ENCODE measurements at places on chromosomes 16 and 17.

- no peak for DNase-seq
Observed at GRCh38 chr17:60908324-60908723, 230.7 kb downstream of the BCAS3 start.

DNA sequence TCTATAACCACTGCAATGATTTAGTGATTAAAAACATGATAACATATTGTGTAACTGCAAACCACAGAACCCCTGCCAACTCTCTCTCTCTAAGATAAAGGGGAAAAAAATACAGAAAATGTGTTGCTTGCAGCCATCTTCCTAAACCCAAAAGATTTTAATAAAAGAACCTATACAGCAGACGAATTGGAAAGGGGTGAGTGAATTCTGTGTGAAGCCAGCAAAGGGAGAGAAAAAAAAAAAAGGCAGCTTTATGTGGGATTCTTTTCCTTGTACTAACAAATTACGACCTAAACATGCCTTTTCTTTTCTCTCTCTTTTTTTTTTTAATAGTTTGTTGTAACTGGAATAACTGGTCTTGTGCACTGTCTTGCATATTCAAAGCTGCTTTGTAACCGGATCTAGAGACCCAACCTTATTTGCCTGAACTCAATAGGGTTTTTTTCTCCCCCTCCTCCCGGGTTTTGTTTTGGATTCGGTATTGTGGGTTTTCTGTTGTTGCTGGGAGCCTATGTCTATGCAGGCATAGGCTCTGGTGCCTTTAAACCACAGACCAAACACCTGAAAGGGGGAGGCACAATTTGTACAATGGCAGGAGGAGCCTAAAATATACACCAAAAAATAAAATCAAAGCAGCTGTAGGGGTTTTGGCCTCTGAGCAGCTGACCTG, 7.0 kb upstream of the ZFHX3 start:
- DNase-seq: no peak

DNA sequence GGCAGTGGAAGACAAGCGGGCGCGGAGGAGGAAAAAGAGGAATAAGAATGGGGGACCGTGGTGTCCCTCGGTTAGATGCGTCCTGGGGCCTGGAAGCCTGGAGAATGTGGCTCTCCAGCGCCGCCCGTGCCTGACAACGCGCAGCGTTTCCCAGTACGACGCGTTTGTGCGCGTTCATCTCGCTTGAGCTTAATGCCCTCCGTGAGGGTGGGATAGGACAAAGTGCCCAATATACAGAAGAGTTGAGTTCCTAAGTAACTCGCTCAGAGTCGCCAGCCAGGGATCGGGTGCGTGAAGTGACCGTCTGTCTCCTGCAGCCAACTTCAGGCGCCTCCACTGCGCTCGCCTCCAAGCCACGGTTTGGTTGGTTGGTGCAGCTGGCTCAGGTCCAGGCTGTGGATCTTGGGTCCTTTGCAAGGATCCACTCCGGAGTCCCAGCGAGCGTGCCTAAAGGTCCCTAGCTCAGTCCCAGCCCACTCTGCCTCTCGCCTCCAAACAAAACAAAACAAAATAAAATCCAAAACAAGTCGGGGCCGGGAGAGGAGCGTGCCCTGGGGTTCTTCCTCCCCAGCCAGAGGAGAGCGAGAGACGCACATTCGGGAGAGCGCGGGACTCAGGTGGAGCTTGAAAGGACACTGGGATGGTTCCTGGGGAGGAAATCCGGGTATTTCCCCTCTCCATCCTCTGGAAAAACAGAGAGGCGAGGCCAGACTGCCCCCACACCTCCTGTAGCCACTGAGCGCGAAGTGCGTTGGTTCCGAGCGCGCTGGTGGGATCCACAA, 974 bp downstream of the GALR2 start:
- DNase-seq: peak; percentile 24

GRCh38 chr17:83047182-83047478, 32.3 kb upstream of the METRNL start:
- DNase-seq: no peak

DNA sequence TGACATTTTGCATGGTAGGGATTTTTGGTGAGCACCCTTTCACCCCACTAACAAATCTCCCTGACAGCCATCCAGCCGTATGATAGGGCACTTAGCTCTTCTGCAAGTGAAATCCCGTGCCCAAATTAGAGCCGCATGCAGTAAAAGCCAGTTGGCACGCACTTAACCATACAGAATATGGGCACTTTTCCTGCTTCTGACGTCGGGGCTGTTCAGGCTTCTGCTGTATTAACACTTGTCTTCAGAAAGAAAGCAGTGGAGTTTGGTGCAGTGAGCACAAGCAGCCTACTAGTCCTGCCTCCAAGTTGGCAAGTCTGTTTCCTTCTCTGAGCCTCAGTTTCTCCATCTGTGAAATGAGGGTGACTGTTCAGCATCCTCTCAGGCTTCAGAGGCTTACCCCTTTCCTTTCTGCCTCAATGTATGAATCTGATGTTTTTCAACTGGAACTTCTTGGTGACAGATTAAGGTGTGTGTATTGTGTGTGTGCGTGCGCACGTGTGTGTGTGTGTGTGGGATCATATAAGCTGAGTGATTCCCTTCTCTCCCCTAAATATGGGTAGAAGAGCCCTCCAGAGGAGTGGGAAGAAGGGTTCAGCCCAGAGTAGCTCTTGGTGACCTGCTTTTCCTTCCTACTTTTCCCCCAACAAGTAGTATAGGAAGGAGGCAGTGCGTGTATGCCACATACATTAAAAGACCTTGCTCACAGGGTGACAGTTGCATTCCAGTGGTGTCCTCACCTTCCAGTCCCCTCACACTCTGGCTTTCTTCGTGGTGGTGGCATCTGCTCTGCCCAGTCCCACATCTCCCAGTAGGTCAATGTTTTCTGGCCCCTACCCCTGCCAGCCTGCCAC, 19.0 kb downstream of the IGF2BP1 start:
- DNase-seq: no peak

GRCh38 chr16:83010776-83011720, 384.3 kb downstream of the CDH13 start:
- DNase-seq: no peak

DNA sequence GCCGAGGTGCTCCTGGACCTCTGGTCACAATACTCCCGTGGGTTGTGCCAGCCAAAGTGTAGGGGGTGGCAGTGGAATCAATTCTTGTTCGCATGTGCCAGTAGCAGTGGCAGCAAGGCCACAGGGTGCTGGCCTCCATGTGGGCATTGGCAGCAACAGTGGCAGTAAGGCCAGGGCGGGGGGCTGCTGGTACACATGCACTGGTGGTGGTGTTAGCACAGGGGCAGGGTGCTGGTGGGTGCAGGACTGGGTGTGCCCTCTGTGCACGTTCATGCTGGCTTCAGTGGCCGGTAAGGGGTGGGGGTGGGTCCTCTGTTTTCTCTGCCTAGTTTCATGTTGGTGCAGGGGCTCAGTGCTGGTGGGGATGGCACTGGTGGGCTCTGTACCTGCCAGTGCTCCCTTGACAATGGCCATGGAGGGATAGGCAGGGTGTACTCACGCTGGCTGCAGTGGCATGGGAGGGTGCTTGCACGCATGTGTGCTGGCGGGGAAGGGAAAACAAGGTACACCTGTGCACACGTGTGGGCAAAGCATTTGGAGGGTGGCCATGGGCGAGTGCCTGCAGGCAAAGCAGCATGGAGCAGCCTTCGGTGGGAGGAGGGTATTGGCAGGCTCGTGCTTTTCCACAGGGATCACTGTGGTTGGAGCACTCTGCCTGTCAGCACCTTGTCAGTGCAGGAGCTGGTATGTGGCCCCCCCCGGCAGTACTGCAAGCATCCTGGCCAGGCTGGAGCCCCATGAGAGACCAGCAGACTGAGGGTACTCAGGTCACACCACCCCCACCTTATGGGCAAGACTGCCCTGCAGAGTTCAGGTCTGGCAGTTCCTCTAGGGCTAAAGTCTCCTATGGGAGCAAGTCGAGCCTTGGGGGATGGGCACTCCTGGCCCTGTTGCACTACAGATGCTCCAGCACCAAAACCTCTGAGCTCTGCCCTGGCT, 35.8 kb downstream of the NF1 start:
- no peak for DNase-seq

GRCh38 chr17:50105811-50106210, 10.7 kb downstream of the PDK2 start:
- DNase-seq: no peak

DNA sequence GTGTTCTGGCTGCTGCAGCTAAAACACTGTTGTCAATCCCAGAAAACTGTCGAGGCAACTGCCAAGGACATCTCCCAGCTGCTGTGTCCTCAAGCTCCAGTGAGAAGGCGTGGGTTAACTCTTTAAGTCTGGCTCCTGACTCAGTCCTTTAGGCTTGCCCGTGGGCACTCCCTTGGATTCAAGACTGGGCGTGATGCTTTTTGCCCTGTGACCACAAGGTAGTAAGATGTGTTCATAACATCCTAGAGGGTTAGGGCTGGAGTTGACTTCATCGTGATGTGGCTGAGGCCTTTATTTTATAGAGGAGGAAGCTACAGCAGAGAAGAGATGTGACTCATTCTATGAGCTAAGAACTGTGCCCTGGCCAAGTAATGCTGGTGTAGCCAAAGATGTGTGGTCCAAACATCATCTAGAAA, 50.9 kb upstream of the TEKT3 start:
- no peak for DNase-seq

DNA sequence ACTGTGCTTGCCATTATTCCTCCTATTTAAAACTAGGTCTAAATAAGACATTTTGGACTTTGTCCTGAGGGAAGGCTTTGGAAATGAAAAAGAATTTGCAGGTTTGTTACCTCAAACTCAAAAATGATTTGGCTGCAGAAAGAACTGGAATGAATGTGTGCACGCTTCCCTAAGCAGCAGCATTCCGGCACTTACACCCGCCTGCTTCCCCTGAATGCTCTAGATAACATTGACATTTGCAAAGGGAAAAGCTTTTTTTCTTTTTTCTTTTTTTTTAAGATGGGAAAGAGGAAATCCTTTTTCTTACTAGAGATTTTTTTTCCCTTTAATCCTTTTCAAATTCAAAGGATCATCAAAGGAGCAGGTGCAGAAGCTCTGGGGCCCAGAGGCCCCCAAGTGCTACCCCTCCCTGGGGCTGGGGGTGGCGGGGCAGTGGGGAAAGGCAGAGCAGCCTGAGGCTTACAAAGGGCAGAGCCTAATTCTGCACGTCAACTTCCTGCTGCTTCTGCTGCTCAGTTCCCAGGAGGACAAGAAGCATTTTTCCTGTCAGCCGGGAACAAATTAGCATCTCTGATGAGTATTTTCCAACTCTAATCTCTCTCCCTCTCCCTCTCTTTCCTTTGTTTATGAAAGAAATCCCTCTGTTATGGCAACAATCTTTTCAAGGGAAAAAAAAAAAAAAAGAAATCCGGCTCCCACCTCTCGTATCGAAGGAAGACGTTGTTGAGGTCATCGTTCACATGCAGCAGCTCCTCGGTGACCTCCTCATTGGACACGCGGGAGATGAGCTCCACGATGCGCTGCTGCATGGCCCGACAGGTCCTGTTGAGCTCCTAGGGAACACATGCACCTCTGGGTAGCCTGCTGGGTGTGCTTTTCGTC, 32.1 kb upstream of the SREBF1 start:
- DNase-seq: no peak

- DNase-seq: no peak
Observed at GRCh38 chr16:58842156-58842555, 108.0 kb upstream of the GOT2 start.

GRCh38 chr16:48317614-48318315, 67.4 kb downstream of the SIAH1 start:
- no peak for DNase-seq

DNA sequence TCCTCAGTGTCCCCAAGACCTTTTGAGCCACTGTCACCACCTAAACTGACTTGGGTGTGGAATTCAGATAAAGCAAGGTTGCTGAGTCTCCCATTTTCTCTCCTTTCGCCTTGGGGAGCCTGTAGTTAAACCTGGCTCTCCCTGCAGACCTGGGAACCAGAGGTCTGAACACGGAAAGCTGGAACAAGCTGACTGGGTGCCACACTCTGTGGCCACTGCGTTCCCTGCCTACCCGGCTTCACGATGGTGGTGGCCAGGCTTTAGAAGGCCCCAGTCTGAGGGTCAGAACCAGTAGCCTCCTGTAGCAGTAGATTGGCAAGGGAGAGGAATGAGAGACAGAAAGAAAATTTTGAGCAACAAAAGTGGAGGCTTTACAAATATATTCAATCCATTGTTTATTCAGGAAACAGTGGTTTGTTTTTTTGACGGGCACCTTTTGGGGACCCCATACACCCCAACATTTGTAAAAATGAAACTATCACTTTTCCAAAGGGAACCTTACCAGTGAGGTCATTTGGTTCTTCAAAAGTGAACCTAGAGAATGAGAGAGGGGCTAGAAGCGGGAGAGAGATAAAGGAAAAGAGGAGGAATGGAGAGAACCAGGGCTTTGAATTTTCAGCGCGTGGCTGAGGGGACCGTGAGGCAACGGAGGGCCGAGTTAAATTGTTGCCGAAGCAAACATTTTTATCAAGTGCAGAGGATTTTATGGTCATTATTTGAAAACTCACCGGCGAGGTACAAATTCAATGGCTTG, 1.8 kb upstream of the HOXB8 start:
- DNase-seq: no peak

DNA sequence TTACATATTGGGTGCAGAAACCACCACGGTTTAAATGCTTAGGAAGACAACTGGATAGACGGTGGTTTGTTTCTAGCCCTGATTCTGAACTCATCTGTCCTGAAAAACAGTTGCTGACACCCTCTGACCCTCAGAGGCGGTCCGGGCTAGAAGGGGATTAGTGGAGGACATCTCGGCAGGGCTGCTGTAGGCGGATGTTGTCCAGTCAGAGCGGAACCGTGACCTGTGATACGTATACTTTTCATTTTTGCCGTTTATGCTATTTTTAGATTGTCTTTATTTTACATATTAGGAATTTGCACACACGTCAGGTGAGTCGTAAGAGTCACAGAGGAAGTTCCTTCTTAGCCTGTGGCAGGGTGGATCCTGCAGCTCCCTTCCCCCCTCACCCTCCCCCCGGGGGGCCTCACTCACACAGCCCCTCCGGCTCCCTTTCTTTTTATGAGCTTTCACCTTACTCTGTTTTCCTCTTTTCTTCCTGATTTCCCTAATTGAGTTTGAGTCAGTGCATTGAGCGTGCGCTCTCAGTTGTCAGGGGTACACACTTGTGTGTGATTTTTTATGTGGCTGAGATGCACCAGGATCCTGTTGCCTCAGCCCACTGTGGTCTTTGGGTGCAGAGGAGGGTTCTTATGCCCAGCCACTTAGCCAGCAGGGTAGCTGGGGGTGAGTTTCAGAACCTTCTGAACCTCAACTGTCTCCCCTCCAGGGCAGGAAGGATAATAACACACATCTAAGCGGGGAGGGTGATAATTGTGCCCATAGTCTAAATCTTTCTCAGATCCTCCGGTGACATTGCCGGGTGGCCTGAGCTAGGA, 211.1 kb upstream of the CHMP6 start:
- no peak for DNase-seq

DNA sequence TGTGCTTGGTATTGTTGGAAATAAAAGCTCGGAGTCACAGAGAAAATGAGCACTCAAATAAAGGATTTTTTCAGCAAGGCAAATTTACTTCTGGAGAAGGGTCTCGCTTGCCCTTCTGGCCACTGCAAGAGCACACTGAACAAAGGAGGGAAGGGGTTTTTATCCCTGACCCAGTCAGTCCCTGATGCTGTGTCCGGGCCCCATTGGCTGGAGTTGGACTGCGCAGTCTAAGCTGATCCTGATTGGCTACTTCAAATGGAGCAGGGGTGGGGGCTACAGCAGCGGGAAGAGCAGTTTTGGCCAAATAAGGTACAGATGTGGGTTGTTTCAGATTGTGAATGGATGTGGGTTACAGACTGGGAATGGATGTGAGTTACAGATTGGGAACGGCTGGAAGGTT, 4.3 kb upstream of the NLRP1 start:
- DNase-seq: no peak

All from NCI-H524 treated with DMSO at 0.1 percent for 48 hours (cell line).